ENCODE measurements at places on chromosomes 5 and 9. TPM values are rescaled to one million over a fixed set of nuclear protein-coding genes. Genes with fewer than 3 reads are reported as not detected.

DNA sequence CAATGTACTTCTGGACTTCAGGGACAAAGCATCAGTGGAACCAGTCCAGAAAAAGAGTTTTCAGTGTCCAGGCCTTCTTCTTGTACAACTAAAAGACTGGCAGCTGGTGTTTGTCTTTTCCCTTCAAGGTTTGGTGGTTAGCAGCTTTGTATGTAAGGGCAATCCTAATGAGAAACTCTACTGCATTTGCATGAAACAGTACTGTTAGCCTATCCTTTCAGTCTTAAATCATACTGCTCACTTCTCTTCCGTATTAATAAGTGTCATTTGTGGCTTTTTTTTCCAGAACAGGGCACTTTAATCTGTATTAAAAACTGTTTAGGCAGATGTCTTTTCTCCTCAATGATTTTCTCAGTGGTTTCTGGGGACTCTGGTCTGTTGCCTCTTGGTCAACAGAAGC, 48.9 kb downstream of the FAM174A start:
- no peak for DNase-seq

DNA sequence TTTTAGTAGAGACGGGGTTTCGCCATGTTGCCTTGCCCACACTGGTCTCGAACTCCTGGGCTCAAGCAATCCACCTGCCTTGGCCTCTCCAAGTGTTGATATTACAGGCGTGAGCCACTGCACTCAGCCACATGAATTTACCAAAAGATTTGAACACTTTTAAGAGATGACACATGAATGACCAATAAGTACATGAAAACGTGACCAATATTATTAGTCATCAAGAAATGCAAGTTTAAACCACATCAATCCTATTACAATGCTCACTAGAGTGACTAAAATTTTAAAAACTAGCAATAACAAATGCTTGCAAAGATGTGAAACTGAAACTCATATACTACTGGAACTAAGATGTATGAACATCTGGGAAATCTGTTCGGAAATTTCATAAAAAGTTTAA, 54.3 kb downstream of the NR6A1 start:
- peak; percentile 18 for DNase-seq

GRCh38 chr5:143663872-143664271, 148.1 kb upstream of the HMHB1 start:
- DNase-seq = no peak

- no peak for DNase-seq
Observed at GRCh38 chr5:113273948-113274347, 160.8 kb downstream of the TSSK1B start.

DNA sequence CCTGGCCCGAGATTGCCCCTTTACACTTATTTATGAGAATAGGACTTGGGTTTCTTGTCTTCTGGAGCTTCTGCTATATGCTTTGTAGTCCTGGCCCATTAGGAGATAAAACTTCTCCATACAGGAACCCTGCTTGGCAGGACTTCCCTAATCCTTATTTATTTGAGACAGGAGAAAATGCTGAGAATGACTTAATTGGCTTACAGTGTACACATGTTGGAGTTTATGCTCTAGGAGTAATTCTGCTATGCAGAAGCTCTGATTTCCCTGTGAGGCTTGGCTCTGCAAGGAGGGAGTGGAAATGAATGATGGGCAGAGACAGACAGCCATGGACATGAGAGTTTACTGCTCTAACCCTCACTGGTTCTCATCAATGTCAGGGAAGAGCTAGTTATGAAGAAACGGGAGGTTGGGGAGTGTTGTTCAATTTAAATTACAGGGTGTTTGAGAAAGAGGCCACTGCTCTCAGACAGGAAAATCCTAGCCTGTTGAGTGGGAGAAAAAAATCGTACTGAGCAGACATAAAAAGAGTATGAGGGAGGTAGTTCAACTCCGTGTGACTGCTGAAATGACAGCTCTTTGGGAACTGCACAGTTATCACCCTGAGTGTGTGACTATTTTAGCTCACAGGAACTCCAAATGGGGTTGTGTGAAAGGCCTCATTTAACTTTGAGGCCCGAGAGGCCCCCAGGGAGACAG, 37.5 kb downstream of the ACTBL2 start:
- DNase-seq = no peak

- DNase-seq = no peak
Observed at GRCh38 chr9:19199012-19199411, 31.5 kb upstream of the DENND4C start.

- no peak for DNase-seq
Observed at GRCh38 chr9:6944093-6944551, 186.3 kb downstream of the KDM4C start.

DNA sequence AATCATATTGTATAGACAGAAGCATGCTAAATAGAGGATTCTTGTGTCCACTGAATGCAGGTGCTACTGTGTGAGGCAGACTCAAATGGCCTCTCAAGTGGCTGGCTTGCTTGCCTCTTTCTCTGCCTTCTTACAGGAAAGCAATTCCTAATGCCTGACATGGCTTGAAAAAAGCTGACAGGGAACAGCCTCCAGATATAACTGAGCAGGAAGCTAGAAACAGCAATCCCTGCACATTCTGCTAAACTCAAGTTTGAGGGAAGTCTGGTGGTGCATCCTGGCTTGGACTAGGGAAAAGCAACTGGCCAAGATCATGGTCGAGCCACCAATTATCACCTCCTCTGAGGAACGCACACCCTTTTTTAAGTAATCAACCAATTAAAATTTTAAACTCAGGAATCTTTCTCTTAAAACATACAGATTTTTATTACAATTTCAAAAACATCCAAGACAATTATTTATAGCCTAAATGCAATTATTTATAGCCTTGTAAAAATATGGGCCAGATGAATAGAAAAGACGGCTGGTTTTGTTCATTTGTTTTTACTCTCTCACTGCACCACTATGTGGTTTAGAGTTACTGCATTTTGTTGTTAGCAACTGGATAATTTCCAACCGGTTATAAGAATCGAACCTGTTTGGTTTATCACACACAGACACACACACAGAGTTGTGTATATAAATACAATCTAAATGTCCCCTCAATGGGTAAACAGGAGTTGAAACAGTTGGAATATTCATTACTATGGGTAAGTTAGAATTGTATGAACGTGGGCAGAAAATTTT, 290.9 kb upstream of the ANKRD55 start:
- DNase-seq = no peak

GRCh38 chr5:65338606-65339151, 143.0 kb downstream of the ADAMTS6 start:
- no peak for DNase-seq

DNA sequence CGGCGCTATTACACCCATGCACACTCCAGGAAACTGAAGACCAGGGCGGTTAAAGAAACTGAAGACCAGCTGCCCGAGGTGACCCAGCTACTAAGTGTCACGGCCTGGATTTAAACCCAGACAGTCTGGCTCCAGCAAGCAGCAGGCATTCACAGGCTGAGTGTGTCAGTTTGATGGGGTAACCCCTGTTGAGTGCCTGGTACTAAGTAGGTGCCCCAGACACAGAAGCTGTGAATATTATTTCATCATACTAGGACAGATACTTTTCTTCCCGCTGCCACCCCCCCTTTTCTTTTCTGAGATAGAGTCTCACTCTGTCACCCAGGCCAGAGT, 7.3 kb downstream of the ENG start:
- DNase-seq = no peak

DNA sequence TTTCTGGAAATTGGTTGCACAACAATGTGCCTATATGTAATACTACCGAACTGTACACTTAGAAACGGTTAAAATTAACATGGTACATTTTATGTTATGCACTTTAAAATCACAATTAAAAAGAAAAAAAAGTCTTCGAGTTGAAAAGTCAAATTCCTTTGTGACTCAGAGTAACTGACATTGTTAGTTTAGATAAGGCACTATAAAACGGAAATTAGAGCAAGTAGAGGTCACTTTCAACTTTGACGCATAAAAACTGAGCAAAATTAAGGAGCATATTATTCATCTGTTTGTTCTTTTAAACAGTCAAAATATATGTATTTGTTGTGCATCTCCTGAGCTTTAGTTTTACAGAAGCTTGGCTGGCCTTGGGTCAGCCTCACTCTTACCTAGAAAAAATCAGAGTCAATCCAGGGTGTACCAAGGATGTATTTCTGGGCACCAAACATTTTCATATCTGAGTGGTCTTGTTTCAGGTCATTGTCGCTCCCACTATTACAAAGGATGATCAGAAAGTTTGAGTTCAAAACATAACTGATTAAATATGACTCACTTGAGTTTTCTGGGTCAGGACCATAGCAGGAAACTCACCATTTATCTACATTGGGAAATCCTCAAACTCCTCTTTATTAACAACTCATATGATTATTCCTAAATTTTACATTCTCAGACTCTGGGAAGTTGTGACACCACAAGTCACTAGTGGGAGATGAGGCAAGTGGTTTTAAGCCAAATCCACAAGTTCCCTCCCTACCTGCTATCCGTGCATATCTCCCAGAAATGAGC, 160.6 kb downstream of the CCDC192 start:
- no peak for DNase-seq

DNA sequence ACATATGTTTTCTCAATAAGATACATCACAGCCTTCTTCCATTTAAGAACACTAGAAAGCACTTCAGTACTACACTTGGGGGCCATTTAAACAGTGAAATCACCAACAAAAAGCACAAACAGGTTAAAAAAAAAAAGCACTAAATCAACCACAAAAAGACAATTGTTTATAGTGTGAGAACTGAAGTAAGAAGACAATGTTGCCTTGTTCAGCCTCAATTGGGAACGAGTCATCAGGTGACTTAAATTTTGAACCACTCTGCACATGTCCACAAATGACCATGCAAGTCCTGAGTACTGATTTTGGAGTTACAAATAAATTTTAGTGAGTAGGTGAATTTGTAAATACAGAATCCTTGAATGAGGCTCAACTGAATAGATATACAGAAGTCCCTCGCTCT, 37.2 kb upstream of the HNRNPA0 start:
- DNase-seq = no peak

DNA sequence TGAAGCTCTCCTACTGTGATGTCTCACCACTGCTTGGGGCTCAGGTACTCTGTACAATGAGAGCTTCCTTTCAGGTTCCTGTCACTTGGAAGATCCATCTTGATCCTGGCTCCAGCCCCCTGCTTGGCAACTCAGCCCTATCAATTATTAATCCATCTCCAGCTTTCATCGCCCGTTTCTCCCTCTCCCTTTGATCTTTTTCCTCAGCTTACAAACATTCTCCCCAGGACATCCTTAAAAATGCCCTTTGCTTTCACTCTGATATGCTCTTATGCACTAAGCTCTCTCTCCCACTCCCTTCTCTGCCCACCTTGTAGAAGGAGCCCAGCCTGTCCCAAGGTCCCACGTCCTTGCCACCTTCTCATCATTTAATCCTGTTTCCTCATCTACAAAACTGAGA, 109.0 kb downstream of the FRMD3 start:
- DNase-seq = no peak

DNA sequence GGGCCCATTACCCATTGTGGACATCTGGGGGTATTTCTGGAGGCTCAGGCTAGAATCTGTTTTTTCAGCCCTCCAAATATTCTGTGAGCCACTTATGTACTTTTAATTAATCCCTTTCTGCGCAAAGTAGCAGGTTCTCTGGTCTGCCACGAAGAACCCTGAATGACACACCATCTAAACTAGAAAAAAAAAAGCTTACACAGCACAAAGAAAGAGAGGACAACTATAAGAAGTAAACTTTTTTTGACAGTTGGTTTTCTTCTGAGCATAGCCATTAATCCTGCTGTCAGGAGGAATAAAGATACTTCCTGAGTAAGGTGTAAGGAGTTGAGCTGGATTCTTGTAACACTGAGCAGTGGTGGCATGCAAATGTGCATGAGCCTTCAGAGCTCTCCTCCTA, 327.5 kb downstream of the TMEM232 start:
- no peak for DNase-seq

DNA sequence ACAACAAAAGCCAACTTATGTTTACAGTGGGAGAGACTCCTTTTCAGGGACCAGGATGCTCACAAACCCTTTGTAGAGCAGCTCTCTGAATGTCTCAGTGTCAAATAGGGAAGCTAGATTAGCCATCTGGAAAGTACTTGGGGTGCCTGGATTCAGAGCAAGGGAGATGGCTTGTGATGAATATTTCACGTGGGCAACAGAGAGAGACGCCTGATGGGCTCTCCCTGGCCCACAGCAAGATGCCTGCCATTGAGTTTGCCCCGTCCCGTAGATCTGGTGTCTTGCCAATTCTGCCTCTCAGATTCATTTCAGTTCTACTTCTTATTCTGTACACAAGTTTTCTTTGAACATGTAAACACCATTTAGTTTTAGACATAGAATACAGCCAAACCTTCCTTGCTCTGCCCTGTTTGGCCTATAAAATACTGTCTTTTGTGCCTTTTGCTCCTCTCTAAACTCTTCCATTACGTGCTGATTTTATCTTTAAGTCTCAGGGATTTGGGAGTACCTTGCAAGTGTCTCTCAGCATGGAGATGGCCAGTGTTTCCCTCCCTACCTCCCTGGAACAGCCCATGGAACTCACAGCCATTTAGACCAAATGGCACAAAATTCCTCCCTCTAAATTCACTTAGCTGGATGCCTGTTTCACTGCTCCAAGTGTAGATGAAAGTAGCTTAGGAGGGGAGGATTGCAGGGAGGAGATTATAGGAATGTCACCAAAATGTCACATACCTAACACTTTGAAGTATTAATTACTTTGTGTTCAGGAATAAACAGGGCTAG, 234.3 kb downstream of the SAXO1 start:
- no peak for DNase-seq

DNA sequence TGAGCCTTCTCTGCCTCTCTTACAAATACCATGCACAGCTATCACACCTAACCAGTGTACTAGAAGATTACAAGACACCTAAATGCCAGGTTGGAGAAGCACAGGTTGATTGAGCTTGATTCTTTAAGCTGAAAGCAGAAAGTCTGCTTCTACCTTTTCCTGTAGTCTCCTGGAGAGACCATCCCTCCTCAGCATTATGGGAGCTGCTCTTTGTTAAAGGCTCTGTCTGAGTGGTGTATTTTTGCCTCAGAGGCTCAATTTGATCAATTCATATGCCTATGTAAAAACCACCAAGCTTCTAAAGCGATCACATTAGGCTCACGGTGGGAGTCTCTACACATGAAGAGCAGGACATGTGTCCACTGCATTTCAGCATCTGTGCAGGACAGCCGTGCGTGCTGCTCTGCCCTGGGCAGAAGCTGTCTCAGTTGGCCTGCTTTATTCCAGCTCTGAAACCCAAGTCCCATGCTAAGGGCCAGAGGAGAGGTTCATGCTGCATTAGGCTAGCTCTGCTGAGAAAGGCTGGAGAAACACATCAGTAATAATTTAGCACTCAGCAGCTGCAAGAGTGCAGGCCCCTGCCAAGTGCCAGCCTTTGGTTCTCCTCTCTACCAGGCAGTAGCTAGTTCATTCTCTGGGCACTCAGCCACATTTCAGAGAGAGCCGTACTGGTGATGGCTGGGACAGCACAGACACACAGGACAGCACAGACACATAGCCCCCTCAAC, 41.7 kb downstream of the TMEM167A start:
- no peak for DNase-seq

The PAEP gene
- total RNA-seq = not detected

The GDA gene
- total RNA-seq = not detected

The DAB2IP gene
- total RNA-seq = not detected

The IL6ST gene
- 103 TPM for total RNA-seq

The FYB1 gene
- 129 TPM for total RNA-seq
